NCI-H2171 treated with DMSO at 0.1 percent for 48 hours (cell line): ENCODE measurements at places on chromosomes 6 and 20.

- DNase-seq, result peak; percentile 54
Observed at GRCh38 chr6:28747631-28748157, 176.1 kb downstream of the TRIM27 start.

DNA sequence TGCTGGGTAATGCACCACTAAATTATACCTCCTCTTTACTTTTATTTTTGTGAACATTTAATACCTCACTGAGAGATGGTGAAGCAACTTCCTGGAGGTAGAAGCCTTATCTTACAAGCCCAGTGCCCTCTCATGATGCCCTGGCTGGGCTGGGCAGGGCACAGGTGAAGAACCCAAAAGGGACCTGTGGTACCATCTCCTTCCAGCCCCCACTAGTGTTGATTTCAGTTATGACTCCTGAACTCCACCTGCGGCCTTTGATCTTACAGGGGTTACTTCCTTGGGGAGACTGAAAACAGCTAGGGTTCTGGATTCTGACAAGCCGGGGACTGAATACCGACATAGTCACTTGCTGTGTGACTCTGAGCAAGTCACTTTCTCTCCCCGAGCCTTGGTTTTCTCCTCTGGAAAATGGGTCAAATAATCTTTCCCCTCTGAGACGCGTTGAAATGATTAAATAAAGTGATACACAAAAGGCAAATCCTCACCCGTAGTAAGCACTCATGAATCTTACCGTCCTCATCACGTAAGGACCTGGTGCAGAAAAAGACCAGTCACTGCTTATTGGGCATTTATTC lies 1.2 kb downstream of the SLC13A3 start:
- DNase-seq, result no peak

DNA sequence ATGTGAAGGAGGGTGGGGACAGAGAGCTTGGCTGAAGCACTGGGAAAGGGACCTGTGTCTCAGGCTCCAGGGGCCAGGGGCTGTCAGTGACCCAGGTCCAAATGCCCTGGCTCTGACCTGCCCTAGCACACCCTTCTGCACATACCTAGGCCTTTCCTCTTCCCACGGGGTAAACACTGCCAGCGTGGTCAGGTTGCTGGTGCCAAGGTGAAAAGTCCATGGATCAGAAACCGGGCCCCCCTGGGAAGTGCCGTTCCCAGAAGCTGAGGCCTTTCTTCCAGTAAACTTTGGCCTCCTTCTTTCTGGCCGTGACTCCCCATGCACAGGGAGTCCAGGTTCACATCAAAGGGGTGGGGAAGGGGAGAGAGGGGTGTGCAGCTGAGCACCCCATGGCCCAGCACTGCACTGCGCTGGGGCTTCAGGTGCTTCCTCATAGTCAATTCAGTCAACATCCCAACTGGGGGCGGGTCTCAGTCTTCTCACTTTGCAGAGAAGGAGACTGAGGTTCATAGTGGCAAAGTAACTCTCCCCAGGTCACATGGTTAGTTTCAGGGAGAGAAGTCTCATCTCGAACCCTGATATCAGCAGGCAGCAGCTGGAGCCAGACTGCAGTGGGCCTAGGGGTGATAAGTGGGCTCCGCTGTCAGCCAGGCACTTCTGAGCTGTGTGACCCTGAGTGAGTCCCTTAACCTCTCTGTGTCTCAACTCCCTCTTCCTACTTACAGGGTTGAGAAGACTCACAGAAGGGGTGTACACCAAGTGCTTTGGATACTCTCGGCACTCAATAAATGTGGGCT lies 17.0 kb downstream of the PCK1 start:
- no peak for DNase-seq

DNA sequence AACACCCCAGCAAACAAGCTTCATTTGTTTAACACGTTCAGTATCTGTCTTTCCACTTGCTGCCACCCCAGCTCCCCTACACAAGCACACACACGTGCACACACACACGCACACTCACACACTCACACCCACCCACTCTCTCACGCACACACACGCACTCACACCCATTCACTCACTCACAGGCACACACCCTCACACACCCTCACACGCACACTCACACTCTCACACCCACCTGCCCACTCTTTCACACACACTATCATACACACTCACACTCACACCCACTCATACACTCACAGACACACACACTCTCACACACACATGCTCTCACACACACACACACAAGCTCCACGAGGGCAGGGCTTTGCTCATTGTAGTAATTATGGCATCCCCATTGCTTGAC lies 378.8 kb upstream of the SULF2 start:
- no peak for DNase-seq

DNA sequence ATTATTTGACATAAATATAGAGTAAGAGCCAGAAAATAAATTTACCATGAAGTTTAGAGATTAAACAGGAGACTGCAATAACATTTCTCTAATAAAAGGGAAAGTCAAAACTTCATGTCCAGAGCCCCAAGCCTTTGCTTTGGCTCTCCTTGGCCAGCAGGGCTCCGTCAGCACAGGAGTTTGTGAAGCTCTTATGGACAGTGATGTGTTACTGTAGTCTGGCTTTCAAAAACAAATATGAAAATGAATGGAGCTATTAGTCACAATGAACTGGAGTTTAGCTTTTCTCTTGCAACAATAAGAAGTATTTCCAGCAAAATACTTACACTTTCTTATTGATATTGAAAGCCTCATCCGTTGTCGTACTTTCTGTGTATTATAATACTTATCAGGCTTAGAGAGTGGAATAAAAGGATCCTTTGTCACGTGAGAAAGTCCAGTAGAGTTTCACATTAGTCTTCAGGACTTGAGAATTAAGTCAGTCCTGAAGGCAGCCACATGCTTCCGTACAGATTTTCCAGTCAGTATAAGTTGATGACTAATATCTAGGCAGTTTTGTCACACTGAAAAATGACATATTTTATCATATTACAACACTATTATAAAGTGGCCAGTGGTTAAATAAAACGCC lies 117.0 kb upstream of the PRL start:
- DNase-seq, result no peak

DNA sequence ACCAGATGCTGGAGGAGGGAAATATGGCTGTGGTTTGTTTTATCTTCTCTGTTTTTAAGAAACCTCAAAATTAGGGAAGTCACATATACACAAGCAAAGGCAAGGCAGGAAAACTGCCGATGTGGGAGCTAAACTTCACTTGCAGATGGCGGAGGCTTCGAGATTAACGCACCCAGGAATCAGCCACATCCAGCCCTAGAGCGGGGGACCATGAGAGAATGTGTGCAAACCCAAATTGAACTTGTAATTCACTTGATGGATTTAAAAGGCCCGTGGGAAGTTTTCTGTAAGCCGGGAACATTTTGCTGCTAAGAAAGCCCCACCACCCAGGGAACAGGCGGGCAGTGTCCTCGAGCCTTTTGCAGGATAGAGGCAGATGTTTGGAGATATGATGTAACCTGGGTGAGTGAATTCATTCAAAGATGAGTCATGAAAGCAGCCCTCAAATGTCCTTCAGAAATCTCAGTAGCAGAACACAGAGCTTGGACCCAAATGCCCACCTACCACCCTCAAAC lies 39.9 kb downstream of the PREX1 start:
- no peak for DNase-seq

- DNase-seq, result peak; percentile 24
Observed at GRCh38 chr20:41245086-41245707, 72.3 kb downstream of the ZHX3 start.

DNA sequence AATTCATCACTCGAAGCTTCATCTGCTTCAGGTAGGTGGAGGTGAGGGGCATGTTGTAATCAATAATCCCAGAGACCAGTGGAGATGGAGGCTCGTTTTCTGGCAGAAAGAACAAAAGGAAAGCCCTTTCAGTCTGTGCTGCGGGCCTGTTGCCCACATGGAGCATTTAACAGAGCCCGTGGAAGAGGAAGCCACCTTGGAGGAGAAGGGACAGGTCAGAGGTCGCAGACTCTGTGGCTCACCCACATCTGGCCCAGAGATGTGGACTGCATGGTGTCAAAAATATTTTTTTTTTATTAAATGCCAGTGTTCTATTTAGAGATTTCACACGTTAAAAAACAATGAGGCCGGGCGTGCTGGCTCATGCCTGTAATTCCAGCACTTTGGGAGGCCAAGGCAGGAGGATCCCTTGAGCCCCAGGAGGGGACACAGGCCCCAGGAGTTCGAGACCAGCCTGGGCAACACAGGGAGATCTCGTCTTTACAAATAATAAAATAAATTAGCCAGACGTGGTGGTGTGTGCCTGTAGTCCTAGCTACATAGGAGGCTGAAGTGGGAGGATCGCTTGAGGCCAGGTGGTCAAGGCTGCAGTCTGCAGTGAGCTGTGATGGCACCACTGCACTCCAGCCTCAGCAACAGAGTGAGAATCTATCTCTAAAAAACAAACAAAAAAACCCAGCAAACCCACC lies 73.6 kb downstream of the NOL4L start:
- DNase-seq, result no peak

DNA sequence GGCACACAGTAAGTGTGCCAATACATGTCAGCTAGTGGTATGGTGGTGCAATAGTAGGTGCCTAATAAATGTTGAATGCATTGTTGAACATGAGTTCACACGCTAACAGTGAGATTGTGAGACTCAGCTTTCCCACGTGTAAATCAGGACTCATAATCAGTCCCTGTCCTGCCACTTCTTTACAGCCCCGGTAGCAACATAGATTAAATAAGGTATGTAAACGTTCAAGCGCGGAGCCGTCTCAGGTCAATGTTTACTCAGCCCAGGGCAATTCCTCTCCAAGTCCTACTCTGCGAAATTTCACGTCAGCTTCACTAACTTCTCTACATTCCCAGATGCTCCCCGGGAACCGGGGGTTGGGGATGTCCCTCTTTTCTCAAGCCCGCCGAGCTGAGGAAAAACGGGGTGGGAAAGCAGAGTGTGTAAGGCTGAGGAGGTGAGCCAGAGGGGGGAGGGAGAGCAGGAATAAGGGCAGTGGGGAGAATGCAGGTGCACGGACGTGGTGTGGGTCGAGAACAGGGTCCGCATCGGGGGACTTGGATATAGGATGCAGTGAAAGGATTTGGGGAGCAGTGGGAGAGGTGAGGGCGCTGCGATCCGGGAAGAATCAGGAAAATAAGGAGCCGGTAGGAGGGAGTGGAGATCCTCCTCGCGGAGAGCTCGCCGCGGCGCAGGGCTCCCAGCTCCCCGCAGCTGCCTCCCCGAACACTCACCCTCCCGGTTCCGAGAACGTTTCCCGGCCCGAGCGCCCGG lies 544 bp upstream of the TP53INP2 start:
- peak; percentile 63 for DNase-seq

GRCh38 chr6:169048865-169049205 lies 204.8 kb downstream of the THBS2 start:
- no peak for DNase-seq

DNA sequence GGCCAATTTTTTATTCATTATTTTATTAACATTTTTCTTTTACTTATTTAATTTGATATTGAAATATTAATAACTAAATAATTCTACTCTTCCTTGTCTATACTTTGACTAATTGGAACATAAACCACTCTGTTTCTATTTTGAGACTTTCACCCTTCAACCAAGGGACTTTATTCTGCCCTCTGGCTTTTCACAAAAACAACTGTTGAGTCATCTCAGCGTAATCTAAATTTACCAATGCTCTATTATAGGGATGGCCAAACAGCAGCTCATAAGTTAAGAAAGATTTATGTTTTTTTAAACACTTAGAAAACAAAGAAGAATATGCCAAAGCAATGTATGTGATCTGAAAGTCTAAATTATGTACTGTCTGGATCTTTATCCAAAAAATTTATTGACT lies 46.7 kb downstream of the DOP1A start:
- DNase-seq, result no peak

GRCh38 chr6:106287215-106287614 lies 38.3 kb downstream of the ATG5 start:
- DNase-seq, result no peak

DNA sequence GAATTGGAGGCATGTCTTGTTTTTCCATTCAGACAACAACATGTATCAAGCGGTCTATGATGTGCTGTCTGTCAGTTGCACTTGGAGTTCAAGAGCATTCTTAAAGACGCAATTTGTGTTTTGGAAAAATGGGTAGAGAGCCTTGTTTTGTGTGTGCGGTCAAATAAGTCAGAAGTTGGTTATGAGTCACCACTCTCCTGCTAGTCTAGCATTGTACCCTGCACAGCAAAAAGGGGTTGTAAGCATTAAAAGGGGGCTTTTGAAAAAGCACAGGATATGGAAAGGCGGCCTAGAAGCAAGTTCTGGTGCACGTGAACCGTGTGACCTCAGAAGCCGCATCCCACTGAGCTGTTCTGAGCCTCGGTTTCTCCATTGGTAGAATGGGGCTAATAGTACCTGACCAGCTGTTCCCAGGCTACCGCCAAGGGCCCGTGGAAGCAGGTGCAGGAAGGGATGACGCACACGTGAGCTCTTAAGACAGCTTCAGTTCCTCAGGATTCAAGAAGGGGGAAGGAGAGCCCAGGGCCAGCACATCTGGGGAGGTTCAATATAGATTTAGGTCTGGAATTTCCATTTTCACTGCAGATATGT lies 61.6 kb upstream of the SNX9 start:
- DNase-seq, result no peak

DNA sequence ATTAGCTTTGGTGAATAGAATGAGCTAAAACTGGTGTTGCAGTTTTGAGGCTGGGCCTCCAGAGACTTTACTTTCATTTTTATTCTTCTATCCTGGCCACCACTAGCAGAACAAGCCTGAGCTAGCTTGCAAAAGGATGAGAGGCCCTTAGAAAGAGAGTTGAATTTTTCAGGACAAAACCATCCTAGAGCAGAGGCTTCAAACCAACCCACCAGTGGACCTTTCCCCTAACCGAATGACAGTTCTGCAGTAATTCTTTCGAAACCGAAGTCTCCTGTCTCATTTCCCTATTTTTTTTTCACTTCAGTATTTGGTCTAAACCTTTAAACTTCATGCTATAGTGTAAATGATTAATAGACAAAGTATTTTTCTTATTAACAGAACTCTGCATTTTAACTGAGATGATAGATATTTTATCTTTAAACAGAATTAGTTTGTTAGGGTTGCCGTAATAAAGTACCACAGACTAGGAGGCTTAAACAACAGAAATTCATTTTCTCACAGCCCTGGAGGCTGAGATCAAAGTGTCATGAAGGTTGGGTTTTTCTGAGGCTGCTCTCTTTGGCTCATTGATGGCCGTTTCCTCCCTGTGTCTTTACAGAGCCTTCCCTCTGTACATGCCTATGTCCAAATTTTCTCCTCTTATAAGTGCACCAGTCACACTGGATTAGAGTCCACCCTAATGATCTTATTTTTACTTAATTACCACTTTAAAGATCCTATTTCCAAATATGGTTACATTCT lies 80.6 kb upstream of the PAK5 start:
- DNase-seq, result no peak

DNA sequence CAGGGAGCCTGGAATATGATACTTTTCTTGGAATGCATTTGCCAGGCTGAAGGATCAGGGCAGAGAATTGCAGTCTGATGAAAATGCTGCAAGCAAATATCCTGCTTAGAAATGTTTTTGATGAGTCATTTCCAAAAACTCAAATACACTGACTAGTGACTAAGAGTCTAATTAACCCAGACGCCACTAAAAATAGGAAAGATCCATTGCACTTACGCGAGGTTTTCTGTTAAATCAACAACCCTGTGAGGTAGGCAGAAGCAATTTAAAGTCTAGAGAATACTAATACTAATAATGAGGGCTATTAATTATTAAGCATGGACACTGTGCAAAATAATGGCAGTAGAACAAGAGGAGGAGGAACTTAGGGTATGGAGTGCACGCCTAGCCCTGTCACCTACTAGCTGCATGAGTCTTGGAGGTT lies 130.1 kb upstream of the DOK5 start:
- DNase-seq, result no peak
